ENCODE measurements at places on chromosomes 1 and 21. TPM values are rescaled to one million over a fixed set of nuclear protein-coding genes. Genes with fewer than 3 reads are reported as not detected.
A peak's percentile ranks its signal among the peaks of the same experiment; 100 is the strongest.

FMO5 gene
- total RNA-seq: 0.57 TPM

LCE3E gene
- total RNA-seq: not detected

- H3K27ac ChIP-seq: peak overlapping the region; percentile 57
- no peaks in the 10 kb centered on the region for H3K27me3 ChIP-seq
- H3K36me3 ChIP-seq: peaks cover 3% of the 10 kb centered on the region
- DNase-seq: no peak
Measured at GRCh38 chr1:185314411-185314810, 2.6 kb downstream of the IVNS1ABP start.

TEDDM1 gene
- total RNA-seq: not detected

DNA sequence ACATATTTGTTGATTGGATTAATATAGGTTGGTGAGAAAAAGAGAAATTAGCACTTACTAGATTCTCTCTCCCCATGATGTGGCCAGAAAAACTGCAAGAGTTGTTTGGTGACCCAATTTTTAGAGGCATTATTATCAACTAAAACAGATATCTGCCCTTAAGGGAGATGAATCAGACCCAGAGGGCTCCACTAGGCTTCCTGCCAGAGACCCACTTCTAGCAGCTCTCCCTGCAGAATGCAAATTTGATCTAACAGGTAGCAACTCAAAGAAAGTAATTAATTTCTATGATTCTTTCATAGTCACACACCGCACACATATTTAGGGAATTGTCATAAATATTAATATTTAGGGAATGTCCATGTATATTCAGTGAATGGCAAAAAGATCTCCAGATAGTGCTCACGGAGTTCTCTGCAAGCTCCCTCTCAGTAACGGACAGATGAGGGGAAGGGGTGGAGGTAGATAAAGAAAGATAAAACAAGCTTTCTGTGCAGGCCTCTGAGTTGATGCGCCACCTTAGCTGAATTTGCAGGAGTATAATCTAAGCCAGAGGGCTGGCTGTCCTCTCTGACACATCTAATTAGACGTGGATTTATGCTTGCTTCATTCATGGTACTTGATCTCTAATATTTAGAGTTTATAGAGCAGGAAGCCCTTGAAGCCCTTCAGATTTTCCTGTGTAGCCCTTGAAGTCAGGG lies 84.1 kb upstream of the CCDC190 start:
- DNase-seq: no peak
- no peak overlapping the region for H3K4me3 ChIP-seq
- H3K4me1 ChIP-seq: no peaks in the 10 kb centered on the region
- no peak overlapping the region for H3K27ac ChIP-seq
- H3K27me3 ChIP-seq: peaks cover 2% of the 10 kb centered on the region

DNA sequence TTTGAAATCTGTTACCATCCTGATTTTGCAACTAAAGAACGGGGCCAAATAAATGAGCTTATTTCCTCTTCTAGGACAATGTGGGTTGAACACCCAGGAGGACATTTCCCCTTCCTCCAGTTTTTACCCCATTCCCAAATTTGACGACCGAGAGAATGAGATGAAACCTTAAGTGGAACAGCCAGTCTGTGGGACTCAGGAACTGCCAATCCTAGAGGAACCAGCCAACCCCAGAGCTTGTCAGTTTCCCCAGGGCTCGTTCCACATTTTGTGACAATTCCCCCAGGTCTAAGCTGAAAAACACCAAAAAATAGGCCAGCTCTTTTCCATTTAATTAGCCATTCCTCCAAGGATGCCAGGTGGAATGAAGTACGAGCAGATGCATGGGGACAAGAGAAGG lies 21.3 kb upstream of the MAPKAPK2 start:
- DNase-seq: no peak
- no peak overlapping the region for H3K4me3 ChIP-seq
- H3K27me3 ChIP-seq: peaks cover 11% of the 10 kb centered on the region
- H3K36me3 ChIP-seq: no peaks in the 10 kb centered on the region
- H3K27ac ChIP-seq: no peak overlapping the region
- H3K4me1 ChIP-seq: no peaks in the 10 kb centered on the region

DNA sequence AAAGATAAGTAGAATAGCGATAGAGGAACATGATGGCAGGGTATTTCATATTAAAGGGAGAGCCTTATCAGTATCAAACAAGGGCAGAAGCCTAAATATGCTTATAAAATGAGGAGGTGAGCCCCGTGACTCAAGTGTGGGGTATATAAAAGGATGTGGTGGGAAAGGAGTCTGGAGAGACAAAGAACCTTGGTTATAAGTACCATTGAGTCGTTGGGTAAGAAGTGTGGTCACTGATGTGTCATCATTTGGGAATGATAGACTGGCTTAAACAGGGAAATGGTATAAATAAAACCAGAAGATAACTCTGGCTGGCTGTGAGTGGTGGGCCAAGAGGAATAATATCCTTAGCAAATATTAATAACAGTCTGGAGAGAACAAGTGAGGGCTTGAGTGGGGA lies 10.9 kb upstream of the CD5L start:
- H3K27me3 ChIP-seq: no peaks in the 10 kb centered on the region
- no peak overlapping the region for H3K4me3 ChIP-seq
- no peaks in the 10 kb centered on the region for H3K4me1 ChIP-seq
- H3K36me3 ChIP-seq: no peaks in the 10 kb centered on the region
- DNase-seq: no peak

B4GALT2 gene
- total RNA-seq: 90.1 TPM

CFHR1 gene
- 0.23 TPM for total RNA-seq

DNA sequence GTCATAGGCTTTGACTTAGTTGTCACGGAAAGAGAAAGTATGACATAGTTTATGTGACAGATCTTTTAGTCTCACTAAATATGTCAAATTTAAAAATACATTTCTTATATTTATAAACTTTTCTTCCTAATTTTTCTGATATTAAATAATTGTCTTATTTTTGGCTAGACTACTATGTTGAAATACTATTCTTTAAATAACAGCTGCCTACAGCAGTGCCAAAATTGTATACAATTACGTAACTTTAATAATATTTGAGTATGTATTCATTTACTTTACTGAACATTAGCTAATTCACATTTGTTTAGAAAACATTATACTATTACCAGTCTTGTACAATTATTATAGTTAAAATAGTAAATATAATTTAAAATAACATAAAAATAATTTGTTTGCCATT lies 137.4 kb downstream of the ADGRL4 start:
- no peaks in the 10 kb centered on the region for H3K4me1 ChIP-seq
- no peak overlapping the region for H3K27ac ChIP-seq
- H3K36me3 ChIP-seq: no peaks in the 10 kb centered on the region
- no peak for DNase-seq
- H3K4me3 ChIP-seq: no peak overlapping the region
- no peaks in the 10 kb centered on the region for H3K27me3 ChIP-seq

DNA sequence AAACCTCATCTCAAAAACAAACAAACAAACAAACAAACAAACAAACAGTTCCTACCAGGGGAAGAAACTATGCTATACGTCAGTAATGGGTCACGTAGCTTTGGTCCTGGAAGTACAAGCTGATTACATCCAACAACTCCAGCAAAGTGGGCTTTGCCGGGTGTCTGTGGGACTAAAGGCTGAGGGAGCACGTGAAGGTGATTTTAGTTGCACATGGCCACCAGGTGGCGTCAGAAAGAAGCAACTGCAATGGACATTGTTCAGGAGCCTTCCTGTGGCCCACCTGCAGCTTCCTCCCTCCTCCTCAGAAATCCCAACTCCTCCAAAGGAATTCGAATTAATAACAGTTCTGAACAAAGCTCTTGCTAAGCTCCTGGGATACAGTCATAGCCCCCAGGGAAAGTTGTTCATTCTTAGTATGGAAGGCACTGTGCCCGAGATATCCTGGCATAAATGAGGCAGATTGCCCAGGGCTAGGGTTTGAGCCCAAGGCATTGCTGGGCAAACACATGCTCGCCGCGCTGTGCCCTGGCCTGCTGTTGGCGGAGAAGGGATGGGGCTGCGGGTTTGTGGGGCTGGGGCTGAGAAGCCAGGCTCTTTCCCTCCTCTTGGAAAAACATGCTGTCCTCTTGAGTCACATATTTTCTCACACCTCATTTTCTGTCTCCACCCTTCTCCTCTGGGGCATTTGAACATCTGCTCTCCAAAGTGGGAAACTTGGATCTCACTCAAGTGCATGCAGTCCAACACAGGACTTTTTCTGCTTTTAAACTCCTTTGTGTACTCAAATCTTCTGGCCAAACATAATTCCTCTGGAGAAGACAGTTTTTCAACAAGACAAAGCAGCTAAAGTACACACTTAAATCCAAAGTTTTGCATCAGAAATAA lies 28.6 kb downstream of the AKNAD1 start:
- peak overlapping the region; percentile 98 for H3K27ac ChIP-seq
- H3K4me3 ChIP-seq: peak overlapping the region; percentile 46
- peaks cover 38% of the 10 kb centered on the region for H3K4me1 ChIP-seq
- no peaks in the 10 kb centered on the region for H3K36me3 ChIP-seq

GRCh38 chr1:206911064-206911663 lies 10.6 kb downstream of the FCMR start:
- peaks cover 21% of the 10 kb centered on the region for H3K27me3 ChIP-seq
- no peak overlapping the region for H3K27ac ChIP-seq
- no peaks in the 10 kb centered on the region for H3K36me3 ChIP-seq
- no peak overlapping the region for H3K4me3 ChIP-seq
- H3K4me1 ChIP-seq: no peaks in the 10 kb centered on the region

- H3K4me3 ChIP-seq: no peak overlapping the region
- no peak for DNase-seq
- H3K4me1 ChIP-seq: peaks cover 24% of the 10 kb centered on the region
Measured at GRCh38 chr1:26239936-26240335, 5.9 kb downstream of the CEP85 start.

LCE1F gene
- total RNA-seq: not detected

DNA sequence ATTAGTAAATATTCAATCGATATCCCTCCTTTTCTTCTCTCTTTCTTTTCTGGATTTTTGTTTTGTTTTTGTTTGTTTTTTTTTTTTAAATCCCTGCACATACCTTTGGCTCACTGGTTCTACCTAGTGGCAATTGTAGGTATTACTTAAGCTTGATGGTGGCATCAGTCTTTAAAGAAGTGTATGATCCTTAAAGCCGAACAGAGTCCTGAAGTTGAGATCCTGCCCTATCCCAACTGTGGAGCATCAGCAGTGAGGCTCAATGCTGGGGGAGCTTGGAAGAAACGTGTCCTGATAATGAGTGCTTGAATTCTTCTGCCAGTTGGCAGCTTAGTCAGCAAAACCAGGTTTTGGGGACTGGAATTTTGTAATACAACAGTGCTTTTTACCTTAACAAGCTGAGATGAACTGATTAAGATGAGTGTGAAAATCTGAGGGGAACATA lies 60.8 kb downstream of the FASLG start:
- no peak overlapping the region for H3K4me3 ChIP-seq
- H3K36me3 ChIP-seq: no peaks in the 10 kb centered on the region
- H3K4me1 ChIP-seq: no peaks in the 10 kb centered on the region
- peaks cover 2% of the 10 kb centered on the region for H3K27me3 ChIP-seq
- DNase-seq: no peak
- H3K27ac ChIP-seq: no peak overlapping the region

- no peak for DNase-seq
- no peak overlapping the region for H3K27ac ChIP-seq
- H3K36me3 ChIP-seq: no peaks in the 10 kb centered on the region
- H3K4me3 ChIP-seq: no peak overlapping the region
- H3K4me1 ChIP-seq: no peaks in the 10 kb centered on the region
Measured at GRCh38 chr1:165424454-165425216, 20.3 kb downstream of the RXRG start.

CD1B gene
- not detected for total RNA-seq

DNA sequence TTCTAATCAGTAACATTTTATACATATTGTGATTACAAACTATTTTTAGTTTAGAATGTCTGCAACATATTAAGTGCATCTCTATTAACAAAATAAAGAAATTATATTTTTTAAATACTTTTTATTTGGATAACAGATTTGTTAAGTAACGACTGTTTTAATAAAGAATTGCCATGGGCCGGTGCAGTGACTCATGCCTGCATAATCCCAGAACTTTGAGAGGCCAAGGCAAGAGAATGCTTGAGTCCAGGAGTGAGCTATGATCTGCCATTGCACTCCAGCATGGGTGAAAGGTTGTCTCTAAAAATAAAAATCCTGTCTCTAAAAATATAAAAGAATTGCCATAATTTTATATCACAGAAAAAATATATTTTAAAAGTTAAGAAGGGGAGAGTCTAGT lies 4.1 kb downstream of the LRRIQ3 start:
- H3K4me1 ChIP-seq: peaks cover 3% of the 10 kb centered on the region
- H3K36me3 ChIP-seq: no peaks in the 10 kb centered on the region
- H3K27ac ChIP-seq: no peak overlapping the region
- no peak for DNase-seq

IFFO2 gene
- 59.4 TPM for total RNA-seq

RHEX gene
- not detected for total RNA-seq

GRCh38 chr21:38993561-38993960 lies 187.8 kb downstream of the ETS2 start:
- no peaks in the 10 kb centered on the region for H3K36me3 ChIP-seq
- H3K27ac ChIP-seq: no peak overlapping the region
- no peak for DNase-seq

DNA sequence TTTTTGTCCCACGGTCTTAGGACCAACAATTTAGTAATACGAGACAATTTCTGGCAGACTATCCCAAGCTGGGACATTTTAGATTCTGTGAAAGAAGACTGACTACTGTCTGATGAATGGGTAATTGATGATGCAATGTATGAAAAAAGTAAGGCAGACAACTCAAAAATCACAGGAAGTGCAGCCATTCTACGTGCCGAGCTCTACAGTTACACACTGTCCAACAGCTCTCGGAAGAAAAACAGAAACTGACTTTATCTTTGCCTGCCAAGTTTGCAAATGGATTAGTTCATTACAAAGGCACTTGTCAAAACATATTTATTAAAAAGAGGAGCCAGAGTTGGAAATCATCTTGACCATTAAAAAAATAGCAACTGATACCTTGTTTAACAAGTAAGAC lies 31.3 kb downstream of the ZBTB8B start:
- no peak overlapping the region for H3K27ac ChIP-seq
- no peaks in the 10 kb centered on the region for H3K4me1 ChIP-seq
- no peak overlapping the region for H3K4me3 ChIP-seq
- H3K27me3 ChIP-seq: no peaks in the 10 kb centered on the region
- H3K36me3 ChIP-seq: no peaks in the 10 kb centered on the region

CFHR2 gene
- total RNA-seq: not detected

GRCh38 chr1:150760013-150760412 lies 5.6 kb downstream of the CTSS start:
- H3K4me1 ChIP-seq: no peaks in the 10 kb centered on the region
- no peaks in the 10 kb centered on the region for H3K36me3 ChIP-seq
- H3K27ac ChIP-seq: no peak overlapping the region
- no peak for DNase-seq
- no peaks in the 10 kb centered on the region for H3K27me3 ChIP-seq

GRCh38 chr1:26537951-26538352 lies 8.4 kb downstream of the RPS6KA1 start:
- no peaks in the 10 kb centered on the region for H3K36me3 ChIP-seq
- H3K27me3 ChIP-seq: no peaks in the 10 kb centered on the region
- H3K4me1 ChIP-seq: peaks cover 3% of the 10 kb centered on the region
- DNase-seq: no peak
- no peak overlapping the region for H3K27ac ChIP-seq

SPRR2A gene
- not detected for total RNA-seq

TMPRSS3 gene
- not detected for total RNA-seq
